ENCODE measurements at places on chromosomes 5 and 9.

GRCh38 chr5:11121885-11122284, 360.9 kb upstream of the DAP start:
- no peak for DNase-seq

DNA sequence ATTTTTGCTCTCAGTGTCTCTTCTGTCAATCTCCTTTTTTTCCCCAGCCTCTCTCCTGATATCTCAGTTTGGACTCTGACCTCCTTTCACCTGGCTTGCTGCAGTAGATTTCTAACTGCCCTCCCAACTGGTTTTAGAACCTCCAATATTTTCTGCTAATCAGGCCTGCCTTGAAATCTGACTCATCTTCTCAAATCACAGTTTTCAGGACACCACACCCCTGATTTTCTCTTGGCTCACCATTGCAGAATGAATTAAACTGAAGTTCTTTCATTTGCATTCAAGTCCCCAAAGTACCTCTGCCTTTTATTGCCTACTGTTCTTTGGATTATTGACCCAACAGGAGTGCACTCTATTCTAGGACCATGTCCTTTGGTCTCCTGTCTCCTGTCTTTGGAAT, 310.4 kb upstream of the TRPC7 start:
- DNase-seq: no peak

DNA sequence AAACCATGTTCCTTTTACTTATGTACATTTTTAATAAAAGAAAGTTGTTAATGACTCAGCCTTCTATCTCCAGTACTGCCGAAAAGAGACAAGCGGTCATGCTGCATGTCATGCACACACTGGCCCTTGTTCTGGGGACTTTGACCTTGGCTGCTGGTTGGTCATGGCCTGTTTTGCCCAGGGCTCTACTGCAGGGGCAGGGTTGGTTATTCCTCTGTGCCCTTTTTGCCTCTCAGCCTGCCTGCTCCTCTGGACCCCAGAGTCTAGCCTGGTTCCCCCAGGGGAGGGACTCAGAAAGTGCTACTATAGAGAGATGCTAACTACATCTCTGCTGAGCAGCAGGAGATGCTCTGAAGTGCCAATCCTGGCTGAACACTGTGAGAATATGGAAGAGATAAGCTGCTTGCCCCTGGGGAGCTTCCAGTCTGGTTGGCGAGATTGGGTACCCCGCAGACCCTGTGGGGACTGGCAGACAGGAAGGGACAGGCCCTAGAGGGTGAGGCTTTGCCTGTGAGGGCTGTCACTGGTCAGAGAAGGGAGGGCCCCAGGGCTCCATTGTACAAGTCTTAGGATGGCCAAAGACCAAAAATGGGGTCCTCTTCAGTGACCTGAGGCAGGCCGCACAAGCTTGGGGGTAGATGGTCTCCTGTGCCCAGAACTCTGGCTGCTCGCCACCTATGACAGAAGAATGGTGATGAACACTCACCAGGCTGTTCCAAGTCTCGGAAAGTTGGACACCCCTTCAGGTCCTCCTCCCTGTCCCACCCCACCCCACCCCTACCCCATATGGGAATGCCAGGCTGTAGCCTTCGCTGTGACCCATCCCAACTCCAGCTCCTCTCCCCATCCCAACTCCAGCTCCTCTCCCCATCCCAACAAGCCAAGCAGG, 14.3 kb downstream of the IRF1 start:
- DNase-seq: no peak

GRCh38 chr9:105216440-105217178, 27.8 kb upstream of the SLC44A1 start:
- no peak for DNase-seq

- DNase-seq: no peak
Measured at GRCh38 chr5:121366515-121366914, 485.2 kb upstream of the FTMT start.

- no peak for DNase-seq
Measured at GRCh38 chr9:77210116-77210515, 32.8 kb downstream of the VPS13A start.

Data from DMS79 treated with DMSO at 0.1 percent for 48 hours (cell line).